ENCODE measurements at places on chromosomes 1 and 21. TPM values are rescaled to one million over a fixed set of nuclear protein-coding genes. Genes with fewer than 3 reads are reported as not detected.
A peak's percentile ranks its signal among the peaks of the same experiment; 100 is the strongest.

The LRRC71 gene
- not detected for total RNA-seq

DNA sequence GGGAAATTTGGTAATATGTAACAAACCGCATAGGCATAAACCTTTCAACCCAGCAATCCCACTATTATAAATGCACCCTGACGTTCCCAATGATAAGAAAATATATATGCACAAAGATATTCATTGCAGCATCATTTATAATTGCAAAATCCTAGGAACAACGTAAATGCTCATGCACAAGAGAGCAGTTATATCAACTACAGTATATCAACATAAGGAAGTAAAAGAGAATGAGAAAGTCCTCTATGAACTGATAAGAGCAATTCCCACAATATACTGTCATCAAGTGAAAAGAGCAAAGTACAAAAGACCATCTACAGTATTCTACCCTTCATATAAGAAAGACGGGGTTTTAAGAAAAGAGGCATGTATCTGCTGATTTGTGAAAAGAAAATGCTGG is 229.9 kb downstream of the SLC45A1 start:
- DNase-seq: no peak

The SLAMF9 gene
- not detected for total RNA-seq

GRCh38 chr1:183953031-183953430 is 84.5 kb downstream of the COLGALT2 start:
- DNase-seq: no peak

- DNase-seq: no peak
Observed at GRCh38 chr1:21175324-21175669, 1.4 kb downstream of the EIF4G3 start.

DNA sequence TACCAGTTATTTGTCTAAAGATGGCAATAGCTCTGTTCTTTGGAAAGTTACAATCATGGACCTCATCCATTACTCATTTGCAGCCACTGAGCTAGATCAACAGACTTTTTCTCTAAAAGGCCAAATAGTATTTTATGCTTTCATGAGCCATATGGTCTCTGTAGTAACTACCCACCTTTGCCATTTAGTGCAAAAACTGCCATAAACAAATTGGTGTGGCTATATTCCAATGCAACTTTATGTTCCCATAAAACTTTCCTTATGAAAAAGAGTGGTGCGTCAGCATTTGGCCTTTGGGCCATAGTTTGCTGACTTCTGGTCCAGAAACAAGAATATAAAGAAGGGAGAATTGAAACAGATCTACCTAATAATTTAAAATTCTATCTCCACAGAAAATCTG is 20.1 kb upstream of the KCTD3 start:
- no peak for DNase-seq

GRCh38 chr1:190497565-190497964 is 19.9 kb upstream of the BRINP3 start:
- DNase-seq: no peak

The SEC16B gene
- not detected for total RNA-seq

The S1PR1 gene
- total RNA-seq: 135 TPM

The EPS8L3 gene
- not detected for total RNA-seq

GRCh38 chr1:83034851-83035250 is 964.1 kb downstream of the TTLL7 start:
- DNase-seq: no peak

- no peak for DNase-seq
Observed at GRCh38 chr21:38244407-38244787, 12.4 kb upstream of the KCNJ15 start.

- DNase-seq: no peak
Observed at GRCh38 chr1:109979489-109980091, 5.0 kb upstream of the AHCYL1 start.

DNA sequence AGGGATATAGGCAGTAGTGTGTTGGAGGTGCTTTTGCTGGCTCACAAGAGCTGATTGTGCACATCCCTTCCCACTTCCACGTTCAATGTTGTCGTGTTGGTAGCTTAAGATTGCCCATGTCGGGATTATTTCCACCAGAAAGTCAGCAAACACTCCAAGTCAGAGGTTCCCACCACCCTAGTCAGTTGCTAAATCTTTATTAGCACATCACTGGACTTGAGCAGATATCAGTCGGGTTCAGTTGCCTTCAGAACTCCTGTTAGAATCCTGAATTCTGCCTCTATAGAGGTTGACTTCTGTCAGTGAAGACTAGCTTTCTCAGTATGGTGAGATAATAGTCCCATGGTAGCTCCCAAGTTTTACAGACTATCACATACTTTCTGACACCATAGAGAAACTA is 10.5 kb downstream of the AGL start:
- no peak for DNase-seq

GRCh38 chr1:53938136-53938830 is 7.2 kb downstream of the IFT25 start:
- no peak for DNase-seq

The OR2T35 gene
- not detected for total RNA-seq

The RGS5 gene
- total RNA-seq: 8.4 TPM

DNA sequence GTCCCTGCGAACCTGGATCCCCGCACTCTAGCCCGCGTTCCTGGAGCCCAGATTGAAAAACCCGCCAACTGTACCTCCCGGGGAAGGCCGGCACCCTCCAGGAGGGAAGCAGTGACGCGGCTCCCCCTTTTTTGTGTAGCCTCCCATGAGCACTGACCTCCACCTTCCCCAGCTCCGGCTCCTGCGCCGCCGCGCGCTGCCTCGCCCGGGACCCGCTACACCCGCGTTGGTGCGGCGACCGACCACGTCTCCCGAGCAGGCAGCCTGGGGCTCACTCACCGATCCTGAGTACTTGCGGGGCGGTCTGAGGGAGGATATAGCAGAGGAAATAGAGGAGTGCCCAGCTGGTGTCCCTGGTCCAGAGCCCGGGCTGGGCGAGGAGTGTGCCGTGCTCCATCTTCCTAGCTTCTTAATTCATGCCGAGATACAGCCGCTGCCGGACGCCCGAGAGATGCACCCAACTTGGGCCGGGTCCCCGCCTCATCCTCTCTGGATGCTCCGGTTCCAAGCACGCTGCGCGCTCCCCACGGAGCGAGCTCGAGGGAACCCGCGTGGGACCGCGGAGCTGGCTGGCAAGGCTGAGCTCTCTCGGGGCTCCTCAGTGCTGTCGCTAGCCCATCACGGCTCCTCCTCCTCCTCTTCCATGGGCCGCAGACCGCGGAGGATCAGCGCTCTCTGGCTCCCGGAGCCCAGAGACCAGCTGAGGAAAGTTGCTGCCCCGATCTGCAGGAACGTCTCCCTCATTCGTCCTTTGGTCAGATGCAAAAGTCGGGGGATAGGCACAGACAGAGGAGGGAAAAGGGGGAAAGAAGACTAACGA is 482 bp downstream of the GRIK1 start:
- no peak for DNase-seq

- DNase-seq: no peak
Observed at GRCh38 chr1:108817016-108817415, 39.9 kb downstream of the AKNAD1 start.

GRCh38 chr1:176444286-176444685 is 18.7 kb upstream of the PAPPA2 start:
- DNase-seq: no peak

- no peak for DNase-seq
Observed at GRCh38 chr1:21659924-21660326, 9.2 kb downstream of the RAP1GAP start.

- DNase-seq: no peak
Observed at GRCh38 chr21:28699596-28700259, 292.9 kb downstream of the LTN1 start.

- DNase-seq: no peak
Observed at GRCh38 chr1:220767312-220768125, 19.2 kb upstream of the MTARC1 start.

- no peak for DNase-seq
Observed at GRCh38 chr1:212062832-212063438, 27.4 kb downstream of the DTL start.

DNA sequence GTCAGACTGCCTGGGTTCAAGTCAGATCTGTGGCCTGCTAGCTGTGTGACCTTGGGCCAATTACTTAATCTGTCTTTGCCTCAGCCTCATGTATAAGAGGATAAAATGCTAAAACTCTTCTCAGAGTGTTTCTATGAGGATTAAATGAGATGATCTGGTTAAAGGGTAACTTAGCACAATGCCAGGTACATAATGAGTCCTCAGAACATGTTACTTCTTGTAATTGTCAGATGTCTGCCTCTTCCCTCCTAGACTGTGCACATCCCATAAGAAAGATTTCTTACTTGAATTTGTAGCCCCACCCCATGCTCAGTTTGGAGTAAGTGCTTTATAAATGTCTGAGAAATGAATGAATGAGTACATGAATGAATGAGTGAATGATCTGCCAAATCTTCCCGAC is 34.6 kb upstream of the HIVEP3 start:
- no peak for DNase-seq

- peak; percentile 57 for DNase-seq
Observed at GRCh38 chr1:206575165-206575893, 36.9 kb downstream of the EIF2D start.

DNA sequence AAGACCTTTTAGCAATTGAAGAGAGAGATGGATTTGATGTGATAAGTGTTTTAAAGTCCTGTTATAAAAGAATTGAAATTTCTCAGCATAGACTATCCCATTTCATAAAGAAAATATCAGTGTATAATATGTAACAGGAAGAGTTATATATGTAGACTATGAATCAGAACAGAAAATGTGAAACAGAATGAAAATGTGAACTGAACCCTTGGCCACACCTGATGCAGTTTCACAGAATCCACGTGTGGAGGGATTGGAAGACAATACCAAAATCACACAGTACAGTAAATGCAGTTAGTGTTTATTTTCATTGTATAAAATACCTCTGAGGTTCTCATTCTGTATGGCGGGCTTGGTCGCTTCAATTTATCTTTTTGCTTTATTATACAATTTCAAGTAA is 9.9 kb upstream of the SLAMF1 start:
- no peak for DNase-seq

DNA sequence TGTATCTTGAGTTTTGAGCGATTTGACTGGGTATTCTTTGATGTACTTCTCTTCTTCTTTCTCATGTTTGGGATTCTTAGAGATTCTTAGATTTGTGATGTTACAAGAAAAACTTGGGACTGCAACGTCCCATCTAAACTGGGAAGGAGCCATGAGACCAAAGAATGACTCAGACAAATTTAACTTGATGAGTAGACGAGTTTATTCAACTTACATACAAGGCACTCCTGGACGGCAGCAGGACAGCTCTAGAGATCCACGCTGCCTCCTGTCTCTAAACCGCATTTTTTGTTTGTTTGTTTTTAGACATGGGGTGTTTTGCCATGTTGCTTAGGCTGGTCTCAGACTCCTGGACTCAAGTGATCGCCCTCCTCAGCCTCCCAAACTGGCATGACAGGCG is 137.1 kb downstream of the PIK3R3 start:
- DNase-seq: no peak

The SMIM1 gene
- total RNA-seq: 3.4 TPM

DNA sequence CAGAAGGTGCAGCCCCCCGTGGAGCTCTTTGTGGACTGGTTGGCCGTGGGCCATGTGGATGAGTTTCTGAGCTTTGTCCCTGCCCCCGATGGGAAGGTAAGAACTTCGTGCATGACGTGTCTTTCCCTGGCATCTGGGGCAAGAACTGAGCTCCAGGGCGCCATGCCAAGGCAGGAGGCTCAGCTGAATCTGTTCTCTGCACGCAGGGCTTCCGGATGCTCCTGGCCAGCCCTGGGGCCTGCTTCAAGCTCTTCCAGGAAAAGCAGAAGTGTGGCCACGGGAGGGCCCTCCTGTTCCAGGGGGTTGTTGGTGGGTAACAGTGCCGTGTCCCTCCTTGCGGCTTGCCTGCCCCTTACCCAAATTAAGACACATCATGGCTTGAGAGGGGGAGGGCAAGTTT is 27.7 kb downstream of the PADI3 start:
- DNase-seq: no peak

GRCh38 chr1:231605149-231606100 is 21.2 kb upstream of the DISC1 start:
- DNase-seq: no peak

DNA sequence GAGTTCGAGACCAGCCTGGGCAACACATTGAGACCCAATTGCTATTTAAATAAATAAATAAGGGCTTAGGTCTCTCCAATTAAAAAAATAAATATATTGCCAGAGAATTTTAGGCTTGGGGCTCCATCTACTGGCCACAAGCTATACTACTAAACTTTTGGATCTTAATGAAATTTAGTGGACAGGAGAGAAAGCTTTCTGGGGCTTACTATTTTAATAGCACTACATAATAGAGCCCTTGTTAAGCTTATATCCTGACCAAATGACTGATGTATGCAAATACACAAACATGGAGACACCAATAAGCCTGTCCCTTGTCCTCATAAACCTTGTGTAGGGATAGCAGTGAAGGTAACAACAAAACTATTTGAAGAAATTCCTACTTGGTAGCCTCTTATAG is 18.4 kb downstream of the CCT3 start:
- DNase-seq: peak; percentile 23

The MFN2 gene
- total RNA-seq: 54.8 TPM

The ENAH gene
- total RNA-seq: 0.12 TPM

DNA sequence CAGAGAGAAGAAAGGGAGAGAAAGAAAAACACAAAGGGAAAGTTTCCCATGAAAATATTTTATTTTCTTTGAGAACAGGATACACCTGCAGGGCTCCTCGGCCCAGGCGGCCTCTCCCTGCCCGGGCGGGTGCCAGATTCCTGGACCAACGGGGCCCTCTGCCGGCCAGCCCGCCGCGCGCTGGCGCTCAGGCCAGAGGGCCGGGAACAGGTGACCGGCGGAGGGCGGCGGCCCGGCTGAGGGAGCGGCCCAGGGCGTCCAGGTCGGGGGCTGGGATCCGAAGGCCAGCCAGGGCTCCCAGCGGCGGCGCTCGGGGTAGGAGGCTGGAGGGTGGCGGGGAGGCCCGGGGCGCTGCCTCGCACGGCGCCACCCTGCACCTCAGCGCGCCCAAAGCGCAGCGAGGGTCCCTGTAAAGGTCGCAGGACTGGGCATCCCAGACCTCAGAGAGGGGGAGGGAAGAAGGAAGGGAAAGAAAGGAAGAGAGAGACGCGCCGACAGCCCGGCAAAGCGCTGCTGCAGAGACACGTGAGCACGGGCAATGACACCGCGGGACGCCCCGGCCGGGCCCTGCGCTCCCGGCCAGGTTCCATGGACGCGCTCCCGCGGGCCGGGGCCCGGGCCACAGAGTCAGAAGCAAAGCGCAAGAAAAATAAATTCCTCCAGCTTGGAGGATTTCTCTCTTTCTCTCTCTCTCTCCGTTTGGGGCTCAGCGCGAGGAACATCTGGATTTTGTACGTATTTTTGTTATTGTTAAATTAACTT is 927 bp downstream of the WNT9A start:
- DNase-seq: peak; percentile 78

- no peak for DNase-seq
Observed at GRCh38 chr21:42357307-42357706, 6.5 kb upstream of the TFF2 start.

GRCh38 chr21:29121759-29122158 is 8.7 kb upstream of the MAP3K7CL start:
- no peak for DNase-seq

- no peak for DNase-seq
Observed at GRCh38 chr1:32902535-32902920, 1.3 kb upstream of the TMEM54 start.

The CHI3L1 gene
- not detected for total RNA-seq

GRCh38 chr1:201565024-201565730 is 26.2 kb downstream of the NAV1 start:
- no peak for DNase-seq
